ENCODE measurements at places on chromosomes 1 and 21.

- DNase-seq, result no peak
These were observed 134.2 kb downstream of the TLR5 start for GRCh38 chr1:223008808-223009207.

DNA sequence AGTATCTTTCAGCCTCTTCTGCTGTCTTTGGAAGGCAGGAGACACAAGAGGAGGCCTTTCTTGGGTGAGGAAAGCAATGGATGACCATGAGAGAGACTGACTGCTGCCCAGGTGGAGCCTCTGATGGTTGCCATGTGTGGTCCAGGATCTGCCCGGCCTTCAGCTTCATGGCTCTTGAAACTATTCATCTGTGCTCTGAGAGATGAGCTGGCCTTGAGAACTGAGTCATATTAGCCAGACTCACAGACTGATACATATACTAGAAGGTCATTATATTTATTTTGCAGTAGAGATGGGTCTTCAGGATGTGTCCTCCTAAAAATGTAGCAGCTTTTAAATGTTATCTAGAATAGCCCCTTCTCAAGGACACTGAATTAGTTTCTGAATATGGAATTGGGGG lies 33.7 kb downstream of the PTGFRN start:
- no peak for DNase-seq

GRCh38 chr1:194279975-194280374 lies 1093.6 kb upstream of the B3GALT2 start:
- no peak for DNase-seq

- DNase-seq, result no peak
These were observed 74.2 kb downstream of the SIM2 start for GRCh38 chr21:36773117-36773516.

DNA sequence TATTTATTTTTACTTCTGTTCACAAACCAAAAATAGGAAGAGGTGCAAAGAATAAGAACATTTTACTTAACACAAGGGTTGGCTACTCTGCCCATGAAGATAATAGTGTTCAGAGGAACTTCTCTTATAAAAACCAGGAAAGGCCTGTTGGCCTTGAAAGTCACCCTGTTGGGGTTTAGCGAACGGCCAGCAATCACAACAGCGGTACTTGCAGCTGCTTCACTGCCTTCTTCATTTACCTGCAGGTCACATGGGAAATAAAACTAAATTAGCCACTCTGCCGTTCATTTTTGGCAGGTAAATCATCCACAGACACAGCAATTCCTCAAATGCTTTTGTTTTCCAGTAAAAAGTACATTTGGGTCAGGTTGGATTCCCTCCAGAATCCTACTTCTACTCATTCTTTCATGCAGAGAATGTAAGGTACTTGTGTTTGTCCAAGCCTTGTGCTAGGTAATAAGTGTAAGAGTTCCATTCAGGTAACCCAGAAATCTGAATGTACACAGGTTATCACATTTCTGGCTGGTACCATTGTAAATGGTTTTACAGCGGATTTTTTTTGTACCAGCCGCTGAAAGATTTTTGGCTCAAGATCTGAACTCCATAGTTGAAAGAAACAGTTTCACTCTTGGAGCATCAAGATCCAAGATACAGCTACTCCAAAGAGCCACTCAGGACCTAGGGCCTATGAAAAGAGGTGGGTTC lies 13.1 kb downstream of the SERPINC1 start:
- no peak for DNase-seq

DNA sequence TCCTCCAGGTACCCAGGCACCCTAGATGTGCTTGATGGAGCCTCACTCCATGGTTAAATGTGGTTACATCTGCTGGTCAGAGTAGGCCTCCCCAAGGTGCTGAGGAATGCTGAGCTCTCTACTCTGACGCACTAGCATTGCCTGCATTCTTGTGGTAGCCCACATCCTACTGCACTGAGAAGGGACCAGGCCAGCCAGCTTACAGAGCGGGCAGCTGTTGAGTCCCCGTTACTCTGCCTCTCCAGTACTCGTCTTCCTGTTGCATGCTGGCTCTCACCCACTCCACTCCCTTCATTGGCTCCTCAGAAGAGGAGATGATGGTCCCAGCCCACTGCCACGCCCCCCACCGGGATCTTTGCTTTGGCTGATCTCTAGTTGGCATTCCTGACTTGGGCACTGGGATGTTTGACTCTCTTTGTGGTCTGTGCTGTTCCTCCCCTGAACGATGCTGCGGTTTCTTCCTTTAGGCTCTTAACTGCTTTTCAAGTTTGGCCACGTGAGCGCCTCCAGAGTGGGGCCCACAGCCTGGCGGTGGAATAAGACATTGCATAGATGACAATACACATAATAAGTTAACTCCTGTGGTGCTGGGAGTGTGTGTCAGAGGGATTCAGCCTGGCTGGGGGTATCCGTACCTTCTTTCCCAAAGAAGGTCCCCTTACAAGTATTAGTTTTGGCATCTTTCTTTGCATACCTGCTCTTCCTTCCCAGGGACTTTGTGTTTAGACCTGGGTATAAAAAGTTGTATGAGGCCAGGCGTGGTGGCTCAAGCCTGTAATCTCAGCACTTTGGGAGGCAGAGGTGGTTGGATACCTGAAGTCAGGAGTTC lies 18.6 kb downstream of the AZIN2 start:
- peak; percentile 98 for DNase-seq

All from GF-D8 (cell line).